GM12865 (cell line): ENCODE measurements at places on chromosomes 4 and X.

DNA sequence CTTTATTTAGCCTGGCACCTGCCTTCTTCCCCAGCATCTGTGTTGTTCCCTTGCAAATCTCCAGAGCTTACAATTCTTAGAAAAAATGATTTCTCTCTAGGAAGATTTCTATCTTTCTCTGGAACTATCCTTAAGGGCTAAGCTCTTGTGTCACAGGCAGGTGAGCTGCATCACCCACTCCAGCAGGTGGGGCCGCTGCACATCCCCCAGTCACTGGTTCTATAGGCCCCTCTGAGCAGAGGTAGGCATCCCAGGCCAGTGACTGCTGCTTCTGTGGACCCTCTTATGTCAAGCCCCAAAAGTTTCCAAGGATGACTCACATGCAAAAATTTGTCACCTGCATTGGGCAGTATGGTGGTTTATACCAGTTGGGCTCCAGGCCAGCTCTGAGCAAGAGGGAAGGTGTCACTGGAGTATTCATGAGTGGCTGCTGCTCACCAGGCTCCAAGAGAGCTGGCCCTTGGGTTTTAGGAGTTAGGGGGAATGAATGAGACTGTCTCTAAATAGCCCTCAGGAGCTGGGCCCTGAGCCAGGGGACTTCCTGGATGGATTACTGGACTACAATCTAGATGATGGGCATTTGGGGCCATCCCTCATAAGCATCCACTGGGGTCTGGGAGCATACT lies 208.1 kb upstream of the EOLA2 start:
- no peak for DNase-seq

DNA sequence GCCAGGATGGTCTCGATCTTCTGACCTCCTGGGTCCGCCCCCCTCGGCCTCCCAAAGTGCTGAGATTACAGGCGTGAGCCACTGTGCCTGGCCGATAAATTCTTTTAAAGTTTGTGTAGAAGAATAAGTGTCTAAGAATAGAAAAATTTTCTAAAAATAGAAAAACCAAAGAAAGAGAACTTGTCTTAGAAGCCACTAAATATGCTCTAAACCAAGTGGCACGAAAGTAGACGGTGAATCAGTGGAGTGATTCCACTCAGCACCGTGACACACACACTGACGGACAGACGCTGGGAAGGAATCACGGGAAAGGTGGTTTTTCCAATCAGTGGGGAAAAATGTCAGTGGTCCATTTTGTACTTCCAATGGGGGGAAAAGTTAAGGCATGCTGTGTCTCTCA lies 72.7 kb upstream of the PSAPL1 start:
- DNase-seq = no peak

GRCh38 chrX:123881330-123881729 lies 21.5 kb downstream of the XIAP start:
- no peak for DNase-seq

DNA sequence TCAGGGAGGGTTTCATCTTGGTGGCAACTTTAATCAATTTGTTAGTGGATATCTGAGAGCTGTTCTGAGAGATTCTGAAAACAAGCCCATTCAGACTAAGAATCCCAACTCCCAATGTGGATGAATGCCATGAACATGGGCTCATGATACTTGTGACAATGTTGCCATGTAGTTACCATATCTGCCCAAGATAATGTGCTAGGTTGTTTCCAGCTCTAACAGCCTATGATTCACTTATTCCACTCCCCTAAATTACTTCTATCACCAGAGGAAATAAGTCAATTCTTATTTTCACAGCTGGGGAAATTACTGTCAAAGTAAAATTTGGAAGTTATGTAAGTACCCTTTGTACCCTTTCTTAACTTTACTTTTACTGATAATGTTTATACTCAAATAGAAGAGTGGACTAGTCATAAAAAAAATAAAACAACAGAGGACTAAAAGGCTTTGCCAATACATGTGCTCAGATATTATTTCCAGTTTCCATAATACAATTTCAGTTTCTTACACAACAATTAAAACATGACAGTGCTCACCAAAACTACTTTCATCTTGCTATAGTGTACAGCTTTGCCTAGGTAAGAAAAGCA lies 1101.7 kb upstream of the INTU start:
- no peak for DNase-seq

DNA sequence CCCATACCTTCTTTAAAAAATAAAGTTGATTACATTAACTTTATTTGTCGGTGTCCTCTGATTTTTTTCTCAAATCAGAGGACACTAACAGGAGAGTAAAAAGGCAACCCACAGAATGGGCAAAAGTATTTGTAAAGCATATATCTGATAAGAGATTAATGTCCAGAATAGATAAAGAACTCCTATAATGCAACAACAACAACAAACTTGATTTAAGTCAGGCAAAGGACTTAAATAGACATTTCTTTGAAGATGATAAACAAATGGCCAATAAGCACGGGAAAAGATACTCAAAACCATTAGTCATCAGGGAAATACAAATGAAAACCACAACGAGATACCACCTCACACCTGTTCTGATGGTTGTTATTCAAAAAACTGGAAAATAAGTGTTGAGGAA lies 28.7 kb downstream of the DOCK11 start:
- DNase-seq = no peak

DNA sequence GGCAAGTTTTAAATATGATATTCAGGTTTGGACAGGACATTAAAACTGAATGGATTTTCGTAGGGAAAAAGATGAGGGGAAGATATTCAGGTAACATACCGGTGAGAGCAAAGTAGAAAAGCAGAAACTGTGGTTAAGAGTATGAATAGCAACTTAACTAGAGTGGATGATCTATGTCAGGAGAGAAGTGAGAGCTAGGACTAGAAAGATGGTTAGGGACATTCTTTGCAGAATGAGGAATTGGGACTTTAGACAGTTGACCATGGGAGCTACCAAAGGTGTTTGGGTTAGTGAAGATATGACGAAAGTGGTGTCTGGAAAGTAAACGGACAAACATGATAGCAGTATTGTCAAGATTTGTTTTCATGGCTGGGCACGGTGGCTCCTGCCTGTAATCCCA lies 45.2 kb downstream of the ANXA5 start:
- DNase-seq = no peak

DNA sequence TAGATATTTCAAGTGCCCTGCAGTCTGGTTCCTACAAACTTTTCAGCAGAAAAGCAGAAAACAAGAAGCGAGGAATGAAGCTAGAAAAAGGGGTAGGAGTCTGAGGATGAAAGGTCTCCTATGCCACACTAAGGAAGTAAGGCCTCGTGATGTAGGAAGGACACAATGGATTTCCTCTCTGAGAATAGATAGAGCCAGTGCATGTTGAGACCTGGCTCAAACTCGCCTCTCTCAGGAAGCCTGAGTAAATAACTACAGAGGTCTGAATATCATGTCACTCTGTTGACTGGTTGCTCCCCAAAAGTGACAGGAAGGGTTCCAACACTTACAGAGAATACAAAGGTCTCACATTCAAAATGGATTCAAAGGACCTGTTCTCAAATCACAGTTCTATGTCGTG lies 93.3 kb downstream of the GRIA3 start:
- no peak for DNase-seq

GRCh38 chr4:26765515-26765914 lies 95.1 kb upstream of the STIM2 start:
- DNase-seq = no peak

DNA sequence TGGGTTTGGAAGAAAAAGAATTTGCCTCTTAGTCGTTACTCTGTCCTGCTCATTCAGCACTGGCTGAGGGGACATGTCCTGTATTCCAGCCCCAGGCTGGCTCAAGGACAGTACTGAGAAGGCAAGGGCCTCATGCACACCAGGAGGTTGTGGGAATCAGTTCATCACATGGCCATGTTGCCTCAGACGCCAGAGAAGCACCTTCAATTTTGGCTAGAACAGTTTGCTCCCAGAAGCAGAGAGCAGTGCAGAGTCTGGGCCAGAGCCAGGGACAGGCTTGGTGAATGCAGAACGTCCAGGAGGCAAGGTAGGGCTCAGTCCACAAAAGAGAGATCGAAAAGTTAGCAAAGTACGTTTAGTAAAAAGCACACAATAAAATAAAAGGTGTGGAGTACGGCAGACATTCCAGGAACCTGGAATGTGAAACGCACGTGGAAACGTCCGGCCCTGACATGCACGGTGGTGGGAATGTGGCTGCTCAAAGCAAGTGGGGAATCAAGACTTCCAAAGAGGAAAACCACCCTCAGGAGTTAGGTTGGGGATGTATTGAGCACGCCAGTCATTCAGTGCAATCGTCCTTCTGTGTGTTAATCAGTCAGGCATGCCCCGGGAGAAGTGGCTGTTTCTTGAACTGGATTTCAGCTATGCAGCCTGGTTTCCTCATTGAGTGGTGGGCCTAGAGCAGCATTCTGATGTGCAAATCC lies 1.2 kb upstream of the SLC2A9 start:
- DNase-seq = no peak

DNA sequence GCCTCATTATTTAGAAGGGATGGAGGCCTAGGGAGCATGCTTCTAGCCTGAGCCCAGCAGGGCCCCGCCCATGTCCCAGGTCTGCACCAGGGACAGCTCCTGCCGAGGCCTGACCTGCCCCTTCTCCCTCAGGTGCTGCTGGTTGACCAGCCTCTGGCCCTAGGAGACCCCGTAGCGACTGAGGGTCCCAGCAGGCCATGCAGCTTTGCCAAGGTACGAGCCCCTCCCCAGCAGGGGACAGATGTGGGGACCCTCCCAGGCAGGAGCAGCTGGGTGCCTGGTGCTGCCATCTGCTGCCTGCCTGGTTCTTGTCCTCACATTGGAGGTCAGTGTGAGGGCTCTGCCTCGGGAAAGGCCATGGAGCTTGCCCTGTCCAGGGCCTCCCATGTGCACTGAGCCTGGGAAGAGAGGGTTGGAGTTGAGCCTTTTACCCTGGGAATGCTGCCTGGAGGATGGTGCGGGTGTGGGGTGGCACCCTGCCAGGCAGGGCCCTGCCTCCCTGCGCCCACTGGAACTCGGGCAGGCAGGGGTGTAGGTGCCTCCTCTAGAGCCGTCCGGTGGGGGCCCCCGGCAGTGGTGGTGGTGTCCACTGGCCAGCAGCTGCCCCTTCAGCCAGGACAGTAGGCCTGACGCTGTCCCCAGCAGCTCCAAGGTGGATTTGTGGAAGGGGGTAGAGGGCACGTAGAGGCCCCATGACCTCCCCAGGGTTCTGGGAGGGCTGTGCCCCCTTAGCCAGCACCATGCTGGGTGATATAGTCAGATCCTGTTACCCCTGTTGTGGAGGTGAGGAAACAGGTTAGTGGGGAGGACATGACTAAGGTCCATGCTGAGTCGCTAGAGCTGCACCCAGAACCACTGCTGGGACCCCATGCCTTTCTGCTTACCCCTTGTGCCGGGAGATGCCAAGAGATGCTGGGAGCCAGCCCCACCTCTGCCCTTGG lies 2.2 kb upstream of the MSANTD1 start:
- DNase-seq = no peak

DNA sequence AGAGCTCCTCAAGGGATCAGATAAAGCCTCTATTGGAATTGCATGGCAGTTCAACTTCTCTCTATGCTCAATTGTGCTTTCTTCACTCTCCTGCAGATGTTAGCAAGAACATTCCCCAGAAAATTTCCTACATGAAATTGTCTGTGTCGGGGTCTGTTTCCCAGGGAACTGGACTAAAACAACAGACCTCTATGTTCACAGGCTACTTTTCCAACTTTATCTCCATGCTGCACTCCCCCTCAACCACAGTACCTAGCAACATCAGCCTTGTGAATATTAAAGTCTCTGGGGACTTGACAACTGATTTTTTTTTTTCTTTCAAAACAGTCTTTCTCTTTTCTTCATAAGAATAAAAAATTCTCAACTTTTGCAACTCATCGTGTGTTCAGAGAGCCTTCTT lies 1470.8 kb upstream of the ADGRL3 start:
- no peak for DNase-seq

DNA sequence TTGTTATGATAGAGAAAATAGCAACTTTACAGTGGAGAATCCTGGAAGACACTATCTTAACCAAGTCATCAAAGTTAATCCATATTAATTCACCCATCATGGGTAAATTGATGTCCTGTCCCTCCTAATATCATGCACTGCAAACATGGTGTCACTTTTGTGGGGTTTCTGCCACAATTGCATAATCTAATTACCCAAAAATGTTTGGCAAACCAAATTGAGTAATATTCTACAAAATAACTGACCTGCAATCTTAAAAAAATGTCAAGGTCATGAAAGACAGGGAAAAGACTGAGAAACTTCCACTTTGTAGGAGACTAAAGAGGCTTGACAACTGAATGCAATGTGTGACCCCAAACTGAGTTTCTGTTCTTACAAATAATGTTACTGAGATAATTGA lies 37.1 kb upstream of the PLAC8 start:
- DNase-seq = no peak

DNA sequence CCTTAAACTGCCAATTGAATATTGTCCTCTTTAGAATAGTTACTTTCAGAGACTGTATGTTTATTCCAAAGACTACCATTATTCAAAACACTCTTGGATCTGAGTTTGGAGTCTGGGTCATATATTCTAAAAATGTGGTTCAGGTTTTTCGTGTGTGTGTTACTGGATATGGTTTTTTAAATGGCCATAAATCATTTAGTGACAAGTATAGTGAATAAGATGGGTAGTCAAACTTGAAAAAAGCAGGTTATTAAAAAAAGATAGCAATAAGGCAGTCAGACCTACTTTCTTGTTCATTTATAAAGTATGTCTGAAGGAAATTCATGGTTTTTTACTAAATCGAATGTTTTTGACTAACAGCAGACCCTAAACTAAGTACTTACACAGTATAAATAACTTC lies 59.3 kb downstream of the DCK start:
- no peak for DNase-seq
